ENCODE measurements at places on chromosomes 5 and 9.
A peak's percentile ranks its signal among the peaks of the same experiment; 100 is the strongest.

DNA sequence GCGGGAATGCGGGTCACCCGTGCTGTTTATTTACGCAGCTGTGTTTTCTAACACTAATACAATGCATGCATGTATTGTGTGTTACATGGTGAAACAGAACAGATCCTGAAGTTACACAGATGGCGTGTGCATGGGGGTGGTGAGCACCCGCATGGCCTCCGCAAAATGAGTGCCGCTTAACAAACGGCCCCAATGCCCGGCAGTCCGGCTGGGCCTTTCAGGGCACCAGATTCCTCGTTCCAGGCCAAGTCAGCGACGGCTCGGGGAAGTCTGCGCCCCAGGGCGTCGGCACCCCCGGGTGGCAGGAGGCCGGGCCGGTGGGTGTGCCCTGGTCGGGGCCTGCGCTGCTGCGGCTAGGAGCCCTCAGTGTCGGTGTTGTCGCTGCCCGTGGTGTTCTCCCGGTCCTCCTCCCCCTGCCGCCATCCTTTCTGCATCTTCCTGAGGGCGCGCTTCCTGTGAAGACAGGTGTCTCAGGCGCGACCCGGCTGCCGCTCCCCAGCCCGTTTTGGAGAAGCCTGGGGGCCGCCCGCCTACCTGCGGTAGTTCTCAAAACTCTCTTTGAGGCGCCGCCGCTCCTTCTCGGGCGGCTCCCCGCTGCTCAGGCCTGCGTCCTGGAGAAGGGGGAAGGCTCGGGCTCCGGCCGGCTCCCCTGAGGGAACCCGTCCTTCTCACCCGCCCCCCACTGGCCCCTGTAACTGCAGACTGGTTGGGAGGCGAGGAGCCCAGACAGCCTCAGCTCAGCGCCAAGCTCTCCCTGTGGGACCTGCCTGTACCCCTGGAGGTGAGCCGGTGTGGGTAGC, 605 bp upstream of the DNLZ start:
- DNase-seq: no peak

DNA sequence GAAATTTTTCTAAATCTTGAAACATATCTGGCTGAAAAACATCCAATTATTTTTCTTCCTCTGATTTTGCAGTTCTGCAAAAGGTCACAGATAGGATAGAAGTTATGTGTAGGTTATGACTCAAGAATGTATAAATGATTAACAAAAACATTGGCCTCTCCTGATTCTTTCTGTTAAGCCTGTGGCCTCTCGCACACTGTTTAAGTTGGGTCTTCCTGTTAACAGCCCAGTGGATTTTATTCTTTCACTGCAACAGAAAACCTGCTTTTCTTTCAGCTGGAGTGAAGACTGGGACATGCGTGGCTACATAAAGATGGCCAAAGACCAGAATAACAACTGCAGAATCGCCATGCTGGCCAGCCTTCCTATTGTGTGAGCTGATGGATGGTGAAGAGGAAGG, 17.1 kb upstream of the SPATA31E1 start:
- no peak for DNase-seq

GRCh38 chr9:129617167-129617566, 3.7 kb downstream of the C9orf50 start:
- peak; percentile 69 for DNase-seq

DNA sequence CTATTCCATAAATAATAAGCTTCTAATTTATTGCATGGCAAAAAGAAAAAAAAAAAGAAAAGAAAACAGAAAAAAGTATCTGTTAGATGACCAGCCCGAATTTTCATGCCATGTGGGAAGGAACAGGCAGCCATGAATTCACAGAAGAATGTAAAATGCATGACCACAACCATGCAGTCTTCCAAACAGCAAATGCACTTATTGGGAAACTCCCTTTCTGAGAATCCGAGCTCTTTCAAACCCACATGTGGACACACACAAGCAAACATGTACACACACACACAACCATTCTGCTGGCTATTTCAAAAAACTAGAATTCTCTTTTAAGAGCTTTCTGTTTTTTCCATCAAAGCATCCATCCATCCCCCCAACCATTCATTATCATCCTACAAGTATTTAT, 236.1 kb downstream of the DNAH5 start:
- DNase-seq: no peak

- DNase-seq: no peak
Observed at GRCh38 chr5:174295702-174296436, 250.4 kb downstream of the NSG2 start.

DNA sequence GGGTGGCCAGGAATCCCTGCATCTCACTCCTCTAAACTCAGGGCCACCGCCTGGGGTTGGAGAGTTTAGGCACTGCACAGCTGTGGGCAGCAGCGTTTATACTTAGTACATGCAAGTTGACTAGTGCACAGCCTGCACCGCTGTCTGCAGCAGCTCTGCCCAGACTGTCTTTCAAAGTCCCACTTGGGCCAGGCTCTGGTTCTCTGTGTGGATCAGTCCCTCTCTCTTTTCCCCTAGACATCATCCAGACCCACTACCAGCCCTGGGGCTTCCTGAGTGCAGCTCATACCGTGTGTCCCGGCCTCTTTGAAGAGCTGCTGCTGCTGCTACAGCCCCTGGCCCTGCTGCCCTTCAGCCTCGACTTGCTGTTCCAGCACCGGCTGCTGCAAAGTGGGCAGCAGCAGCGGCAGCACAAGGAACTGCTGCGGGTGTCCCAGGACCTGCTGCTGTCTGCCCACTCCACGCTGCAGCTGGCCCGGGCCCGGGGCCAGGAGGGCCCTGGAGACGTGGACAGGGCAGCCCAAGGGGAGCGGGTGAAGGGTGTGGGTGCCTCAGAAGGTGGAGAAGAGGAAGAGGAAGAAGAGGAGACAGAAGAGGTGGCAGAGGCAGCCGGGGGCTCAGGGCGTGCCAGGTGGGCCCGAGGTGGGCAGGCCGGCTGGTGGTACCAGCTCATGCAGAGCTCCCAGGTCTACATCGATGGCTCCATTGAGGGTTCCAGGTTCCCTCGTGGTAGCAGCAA, 45.1 kb upstream of the TESK1 start:
- no peak for DNase-seq

DNA sequence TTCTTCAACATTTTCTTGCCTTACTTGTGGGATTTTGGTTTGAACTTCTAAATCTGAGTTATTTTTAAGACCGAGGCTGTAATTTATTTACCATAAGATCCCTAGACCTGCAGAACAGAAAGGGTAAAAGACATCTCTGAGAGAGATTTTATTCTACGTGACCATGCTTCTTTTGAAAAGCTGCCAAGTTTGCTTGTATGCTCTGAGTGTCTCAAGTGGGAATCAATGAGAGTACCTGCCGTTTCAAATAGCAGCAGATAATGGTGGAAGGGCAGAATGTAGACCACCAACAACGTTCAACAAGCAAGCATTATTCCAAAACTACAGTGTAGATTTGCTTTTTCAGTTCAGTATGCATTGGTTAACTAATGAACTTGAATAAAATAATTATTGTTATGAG, 108.6 kb upstream of the MINAR2 start:
- DNase-seq: no peak

DNA sequence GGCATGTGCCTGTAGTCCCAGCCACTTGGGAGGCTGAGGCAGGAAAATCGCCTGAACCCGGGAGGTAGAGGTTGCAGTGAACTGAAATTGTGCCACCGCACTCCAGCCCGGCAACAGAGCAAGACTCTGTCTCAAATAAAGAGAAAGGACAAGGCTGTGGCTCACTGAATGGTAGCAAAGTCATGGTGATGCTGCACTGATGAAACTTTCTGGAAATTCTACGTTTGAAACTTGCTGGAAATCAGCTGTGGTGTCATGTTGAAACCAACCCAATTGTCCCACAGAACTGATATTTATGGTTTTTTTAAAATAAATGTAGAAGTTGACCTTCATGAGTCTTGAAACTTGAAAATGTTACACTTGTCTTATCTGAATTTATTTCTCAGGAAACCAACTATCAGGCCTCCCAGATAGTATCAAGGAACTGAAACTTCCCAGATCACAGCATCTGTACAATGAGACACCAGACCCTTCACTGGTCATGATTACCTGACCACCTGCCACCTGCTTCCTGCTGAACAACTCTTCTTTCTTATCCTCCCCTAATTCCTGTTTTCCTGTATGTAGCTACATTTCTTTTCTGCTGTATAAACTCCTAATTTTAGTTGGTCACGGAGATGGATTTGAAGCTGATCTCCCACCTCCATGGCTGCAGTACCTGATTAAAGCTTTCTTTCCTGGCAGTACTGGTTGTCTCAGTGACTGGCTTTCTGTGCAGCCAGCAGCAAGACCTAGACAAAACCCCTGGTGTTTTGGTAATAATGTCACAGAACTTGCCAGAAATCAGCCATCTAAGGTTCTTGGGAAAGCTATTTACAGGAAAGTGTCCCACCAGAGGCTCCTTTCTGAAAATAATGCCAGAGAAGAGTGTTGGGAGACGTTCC, 5.6 kb upstream of the TBC1D13 start:
- DNase-seq: peak; percentile 32

DNA sequence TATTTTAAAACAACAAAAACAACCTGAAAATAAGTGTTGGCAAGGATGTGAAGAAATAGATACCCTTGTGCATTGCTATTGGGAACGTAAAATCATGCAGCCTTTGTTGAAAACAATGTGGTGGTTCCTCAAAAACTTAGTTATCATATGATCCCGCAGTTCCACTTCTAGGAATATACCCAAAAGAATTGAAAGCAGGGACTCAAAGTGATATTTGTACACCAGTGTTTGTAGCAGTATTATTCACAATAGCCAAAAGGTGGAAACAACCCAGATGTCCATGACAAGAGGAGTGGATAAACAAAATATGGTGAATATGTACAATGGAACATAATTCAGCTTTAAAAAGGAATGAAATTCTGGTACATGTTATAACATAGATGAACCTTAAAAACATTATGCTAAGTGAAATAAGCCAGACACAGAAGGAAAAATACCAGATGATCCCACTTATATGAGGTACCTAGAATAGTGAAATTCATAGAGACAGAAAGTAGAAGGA, 29.0 kb downstream of the IRF1 start:
- no peak for DNase-seq

- no peak for DNase-seq
Observed at GRCh38 chr9:101397746-101398067, 711 bp downstream of the MRPL50 start.

DNA sequence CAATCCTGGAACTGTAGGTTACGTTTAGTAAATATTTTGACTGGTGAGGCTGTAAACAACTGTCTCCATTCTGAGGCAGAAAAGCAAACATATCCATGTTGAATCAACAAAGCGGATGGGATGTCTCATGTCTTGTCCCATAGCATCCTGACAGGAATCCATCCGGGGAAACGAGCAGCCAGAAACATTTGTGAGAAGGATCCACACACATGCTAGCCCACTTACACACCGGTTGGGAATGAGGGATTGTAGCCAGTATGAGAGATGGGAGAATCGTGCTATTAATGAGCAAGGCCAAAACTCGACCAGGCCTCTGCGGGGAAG, 117.5 kb downstream of the FSTL4 start:
- DNase-seq: no peak

- DNase-seq: no peak
Observed at GRCh38 chr9:103037508-103038477, 42.7 kb downstream of the CYLC2 start.

DNA sequence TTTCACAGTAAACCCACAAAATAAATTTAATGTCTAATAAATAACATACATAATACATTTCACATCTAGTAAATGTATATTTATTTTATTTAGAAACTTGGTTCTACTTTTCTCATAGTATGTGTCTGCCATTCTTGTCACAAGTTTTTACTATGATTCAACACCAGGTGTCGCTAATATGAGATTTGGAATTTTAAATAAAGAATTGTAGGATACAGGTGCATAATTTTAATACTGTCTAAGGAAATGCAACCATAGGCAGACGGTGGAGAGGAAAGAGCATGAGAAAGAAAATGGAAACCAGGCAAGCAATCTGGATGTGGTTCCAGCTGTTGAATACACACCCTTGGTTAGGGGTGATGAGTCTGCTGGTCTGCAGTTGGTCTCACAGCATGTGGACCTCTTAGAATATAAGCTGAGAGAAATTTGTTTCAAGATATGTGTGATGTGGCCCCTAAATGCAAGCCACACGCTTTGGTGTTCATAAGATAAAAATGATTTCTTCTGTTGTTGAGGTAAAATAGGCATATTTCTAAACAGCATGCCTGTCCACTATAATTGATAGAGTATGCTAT, 114.7 kb upstream of the TXNDC8 start:
- DNase-seq: peak; percentile 37

DNA sequence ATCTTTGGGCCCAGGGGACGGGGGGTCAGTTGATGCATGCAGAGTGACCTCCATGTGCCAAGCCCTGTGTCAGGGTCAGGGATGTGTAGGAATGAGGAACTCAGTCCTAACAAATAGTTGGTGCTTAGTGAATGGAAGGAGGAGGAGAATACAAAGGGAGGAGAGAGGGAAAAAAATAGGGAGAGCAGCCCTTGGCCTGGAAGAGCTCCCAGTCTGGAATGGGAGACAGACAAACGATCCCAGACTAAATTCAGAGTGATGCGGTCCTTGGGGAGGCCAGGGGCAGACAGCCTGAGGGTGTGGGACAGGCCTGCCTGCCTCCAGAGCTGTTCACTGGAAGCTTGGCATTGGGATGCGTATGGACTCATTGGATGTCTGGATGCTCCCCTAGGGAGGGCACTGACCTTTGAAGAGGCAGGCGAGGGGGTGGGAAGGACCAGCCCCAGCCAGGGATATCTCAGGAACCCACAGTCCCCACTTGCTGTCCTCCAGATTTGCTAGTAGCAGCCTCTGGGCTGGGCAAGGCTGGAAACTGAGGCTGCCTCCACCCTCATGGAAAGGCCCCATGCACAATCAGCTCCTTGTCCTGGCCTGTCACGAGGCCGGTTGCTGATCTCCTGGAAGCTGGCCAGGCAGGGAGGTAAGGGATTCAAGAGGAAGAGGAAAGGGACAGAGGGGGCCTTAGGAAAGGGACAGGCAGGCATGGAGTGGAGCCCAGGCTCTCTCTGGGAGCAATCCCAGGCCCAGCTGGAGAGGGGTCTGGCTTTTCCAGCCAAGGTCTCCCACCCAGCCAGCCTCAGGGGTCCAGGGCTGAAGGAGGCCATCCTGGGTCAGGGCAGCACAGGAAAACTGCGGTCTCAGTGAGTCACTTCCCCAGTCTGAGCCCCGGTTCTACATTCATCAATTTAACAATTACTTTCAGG, 69.0 kb upstream of the GGTA1 start:
- no peak for DNase-seq

DNA sequence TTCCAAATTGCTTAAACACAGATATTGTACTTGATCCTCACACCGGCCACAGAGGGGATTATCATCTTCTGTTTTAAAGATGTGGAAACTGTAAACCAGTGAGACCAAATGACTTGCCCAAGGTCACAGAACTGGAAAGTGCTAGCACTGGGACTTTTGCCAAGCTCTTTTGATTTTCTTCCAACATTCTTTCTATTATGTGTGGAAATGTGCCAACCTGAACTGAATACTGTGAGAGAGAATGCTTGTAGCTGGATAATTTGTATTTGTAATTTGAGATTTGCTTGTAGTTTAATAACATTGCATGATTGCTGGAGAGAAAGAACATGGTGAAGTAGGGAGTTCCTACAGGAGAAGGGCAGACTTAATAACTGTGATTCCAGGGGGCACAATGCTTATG, 977.9 kb upstream of the NUDT12 start:
- DNase-seq: no peak

GRCh38 chr5:107542428-107542827, 128.3 kb downstream of the EFNA5 start:
- DNase-seq: no peak
